ENCODE measurements at places on chromosomes 7 and 10.

GRCh38 chr10:110540031-110540430 lies 27.5 kb upstream of the SMC3 start:
- no peak for DNase-seq

DNA sequence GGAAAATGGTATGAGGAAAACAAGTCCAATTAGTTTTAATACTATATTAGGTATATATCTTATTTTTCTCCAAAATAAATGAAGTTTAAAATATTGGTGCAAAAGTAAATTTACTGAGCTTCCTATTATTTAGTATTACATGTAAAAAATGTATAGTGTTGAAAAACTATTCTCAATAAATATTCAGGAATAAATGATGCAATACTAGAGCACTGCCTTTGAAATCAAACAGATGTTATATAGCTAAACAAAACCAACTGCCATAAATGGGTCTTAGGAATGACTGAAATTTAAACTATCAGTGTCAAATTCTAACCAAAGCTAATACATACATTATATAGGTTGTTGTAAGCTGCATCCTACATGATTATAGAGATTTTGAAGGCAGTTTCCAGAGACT lies 1434.0 kb upstream of the LRRTM3 start:
- no peak for DNase-seq

DNA sequence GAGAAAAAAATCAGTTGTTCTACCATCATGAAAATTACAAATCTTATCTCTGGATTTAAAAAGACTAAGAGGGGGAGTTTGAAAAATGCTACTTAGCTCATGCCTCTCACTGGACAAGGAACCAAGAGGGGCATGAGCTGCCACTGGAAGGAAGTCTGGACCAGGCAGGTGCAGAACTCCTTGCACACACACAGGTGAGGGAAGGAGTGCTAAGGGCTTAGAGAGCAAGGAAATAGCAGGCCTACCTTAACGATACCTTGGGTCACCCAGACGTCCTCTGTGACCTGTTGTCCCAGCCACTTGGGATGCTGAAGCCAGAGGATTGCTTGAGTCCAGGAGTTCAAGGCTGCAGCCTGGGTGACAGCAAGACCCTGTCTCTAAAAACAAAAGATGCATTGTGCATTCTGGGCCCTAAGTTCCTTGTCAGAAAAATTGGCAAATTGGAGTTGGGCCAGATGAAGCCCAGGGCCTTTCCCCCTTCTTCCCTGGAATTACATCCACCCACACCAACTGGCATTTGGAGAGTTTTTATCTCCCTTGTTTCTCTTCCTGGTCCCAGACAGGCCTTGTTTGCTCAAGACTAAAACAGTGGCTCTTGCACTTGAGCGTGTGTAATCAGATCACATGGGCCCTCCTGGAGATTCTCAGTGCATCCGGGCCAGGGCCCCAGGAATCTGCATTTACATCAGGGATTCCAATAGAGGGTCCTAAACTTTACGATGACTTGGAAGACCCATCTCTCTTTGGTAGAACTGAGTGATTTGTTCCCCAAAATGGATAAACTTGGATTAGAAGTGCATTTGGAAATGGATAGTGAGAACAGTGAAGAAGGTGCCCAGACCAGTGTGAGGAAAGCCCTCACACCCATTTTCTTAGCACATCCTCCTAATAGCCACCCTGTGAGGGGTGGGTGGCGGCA lies 3.0 kb downstream of the DDIT4 start:
- no peak for DNase-seq

GRCh38 chr10:21673668-21674067 lies 139.6 kb downstream of the MLLT10 start:
- no peak for DNase-seq

- DNase-seq: no peak
These were observed 287.5 kb upstream of the NFE2L3 start for GRCh38 chr7:25864511-25864910.

- DNase-seq: no peak
These were observed 106.1 kb downstream of the SND1 start for GRCh38 chr7:127758105-127758504.

DNA sequence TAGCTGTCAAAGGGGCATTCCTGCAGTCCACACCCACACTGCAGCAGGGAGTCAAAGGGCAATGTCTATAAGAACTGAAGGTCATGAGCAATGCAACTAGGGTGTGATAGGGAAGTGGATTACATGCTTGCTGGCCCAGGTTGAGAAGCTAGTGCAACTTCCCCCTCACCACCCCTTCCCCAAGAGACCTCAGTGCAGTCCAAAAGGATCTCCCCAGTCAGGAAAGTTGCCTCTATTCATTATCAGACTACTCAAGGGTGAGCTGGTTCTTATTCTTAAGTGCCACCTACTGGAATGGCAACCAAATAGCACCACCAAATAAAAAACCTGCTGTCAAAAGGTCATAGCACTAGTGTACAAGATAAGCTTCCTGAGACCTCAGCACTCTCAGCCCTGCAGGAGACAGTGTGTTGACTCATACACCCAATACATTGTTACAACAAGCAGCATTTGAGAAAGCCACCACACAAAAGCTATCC lies 28.2 kb downstream of the MTERF1 start:
- DNase-seq: no peak

- no peak for DNase-seq
These were observed 36.3 kb downstream of the ABCB1 start for GRCh38 chr7:87564296-87564963.

- no peak for DNase-seq
These were observed 26.7 kb downstream of the PSAP start for GRCh38 chr10:71824333-71824732.

Measured in activated CD4-positive, alpha-beta T cell treated with anti-CD3 and anti-CD28 coated beads for 24 hours (primary cell).